ENCODE measurements at places on chromosomes 4 and X.

DNA sequence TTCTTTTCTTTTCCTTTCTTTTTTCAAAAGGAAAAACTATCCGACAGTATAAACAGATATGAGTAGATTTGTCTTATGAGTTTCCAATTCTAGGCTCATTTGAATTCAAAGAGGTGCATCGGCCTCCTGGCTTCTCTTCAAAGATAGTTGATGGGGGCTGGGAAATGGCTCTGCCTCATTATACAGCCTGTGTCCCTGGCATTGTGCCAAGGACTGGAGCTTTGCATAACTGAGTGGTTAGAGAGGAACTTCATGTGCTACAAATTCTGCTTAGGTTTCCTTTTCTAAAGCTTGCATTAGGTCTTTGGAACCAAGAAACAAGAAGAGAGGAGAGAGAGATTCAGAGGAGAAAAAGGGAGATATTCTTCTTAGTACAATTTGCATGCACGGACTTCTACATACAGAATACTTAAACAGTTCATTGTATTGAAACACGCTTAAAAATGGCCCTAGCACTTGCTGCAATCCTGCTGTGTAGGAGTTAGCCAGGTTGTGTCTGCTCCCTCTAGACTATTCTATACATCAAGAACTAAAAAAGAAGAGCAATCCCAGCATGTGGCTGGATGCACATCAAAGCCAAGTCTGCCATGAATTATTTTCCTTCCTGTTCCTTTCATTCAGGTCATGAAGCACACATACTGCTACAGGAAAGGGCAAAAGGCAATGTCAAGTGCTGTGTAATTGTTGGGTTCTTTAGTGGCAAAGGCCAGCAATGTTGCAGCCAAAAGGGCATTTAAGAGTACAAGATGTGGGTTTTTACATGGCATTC is 70.9 kb downstream of the INTS12 start:
- DNase-seq: peak; percentile 39

GRCh38 chr4:42636645-42636949 is 20.3 kb downstream of the ATP8A1 start:
- no peak for DNase-seq

GRCh38 chrX:109619771-109620170 is 5.2 kb downstream of the KCNE5 start:
- no peak for DNase-seq

GRCh38 chrX:15349046-15349445 is 13.7 kb upstream of the PIGA start:
- DNase-seq: no peak
